ENCODE measurements at places on chromosomes 11 and 22. TPM values are rescaled to one million over a fixed set of nuclear protein-coding genes. Genes with fewer than 3 reads are reported as not detected.

GRCh38 chr11:120424970-120425332 is 86.6 kb upstream of the GRIK4 start:
- DNase-seq, result no peak

DNA sequence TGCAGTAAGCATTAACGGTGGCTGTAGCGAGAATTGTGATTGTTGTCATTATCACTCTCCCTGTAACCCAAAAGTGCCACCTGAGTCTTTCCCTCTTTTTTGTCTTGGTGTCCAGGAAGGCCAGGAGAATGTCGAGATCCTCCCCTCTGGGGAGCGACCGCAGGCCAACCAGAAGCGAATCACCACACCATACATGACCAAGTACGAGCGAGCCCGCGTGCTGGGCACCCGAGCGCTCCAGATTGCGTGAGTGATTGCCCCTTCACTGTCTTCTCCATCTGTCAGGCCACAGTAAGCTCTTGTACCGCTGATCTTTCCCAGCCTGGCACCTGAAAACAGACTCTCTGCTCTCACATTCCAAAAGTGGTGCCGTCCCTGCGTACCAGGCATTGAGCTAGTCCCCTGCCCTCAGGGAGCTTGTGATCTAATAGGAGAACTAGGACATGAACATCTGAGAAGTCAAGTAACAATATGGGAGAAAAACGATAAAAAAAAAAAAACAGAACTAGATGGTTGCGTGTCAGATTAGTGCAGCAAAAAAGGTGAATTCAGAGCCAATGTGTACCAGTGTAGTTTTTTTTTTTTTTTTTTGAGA is 5.8 kb downstream of the POLR2F start:
- DNase-seq, result no peak

Gene HIRA
- total RNA-seq, result 33.2 TPM

DNA sequence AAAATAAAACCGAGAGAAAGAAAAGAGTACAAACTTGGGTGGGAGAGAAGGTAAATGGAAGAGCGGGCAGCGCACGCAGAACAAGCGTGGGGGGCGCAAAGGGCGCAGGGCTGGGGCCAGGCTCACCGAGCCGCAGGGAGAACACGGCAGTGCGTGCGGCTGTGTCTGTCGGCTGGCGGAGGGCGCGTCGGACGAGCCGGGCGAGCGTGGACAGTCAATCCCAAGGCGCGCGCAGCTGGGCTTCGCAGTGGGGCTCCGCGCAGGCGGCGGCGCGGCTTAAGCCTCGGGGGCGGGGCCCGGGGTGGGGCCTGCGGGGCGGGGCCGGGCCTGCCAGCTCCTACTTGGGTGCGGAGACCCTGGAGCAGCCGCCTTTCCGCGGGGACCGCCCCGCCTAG is at the start of gene UCP2:
Gene UCP2, minus strand, starts transcription at position 249 of the 395 bp plus-strand sequence. CDS start 4,465 bp downstream, outside the sequence.
- no peak for DNase-seq

DNA sequence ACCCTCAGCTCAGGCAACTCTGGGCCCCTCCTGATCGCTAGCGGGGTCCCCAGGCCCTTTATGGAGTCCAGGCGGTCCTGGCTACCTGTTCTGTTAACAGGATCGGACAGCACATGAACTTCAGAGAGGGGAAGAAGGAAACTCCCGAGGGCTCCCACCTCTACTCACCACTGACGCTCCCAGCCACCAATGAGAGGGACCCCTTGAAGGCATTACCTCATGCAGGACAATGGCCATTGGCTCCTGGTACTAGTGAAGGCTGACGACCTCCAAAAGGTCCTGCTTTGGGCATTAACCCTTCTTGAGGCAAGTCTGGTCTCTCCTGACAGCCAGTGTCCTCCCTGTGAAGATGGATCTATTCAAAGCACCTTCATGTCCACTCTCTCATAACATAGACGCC is 71.5 kb upstream of the LMO1 start:
- no peak for DNase-seq

DNA sequence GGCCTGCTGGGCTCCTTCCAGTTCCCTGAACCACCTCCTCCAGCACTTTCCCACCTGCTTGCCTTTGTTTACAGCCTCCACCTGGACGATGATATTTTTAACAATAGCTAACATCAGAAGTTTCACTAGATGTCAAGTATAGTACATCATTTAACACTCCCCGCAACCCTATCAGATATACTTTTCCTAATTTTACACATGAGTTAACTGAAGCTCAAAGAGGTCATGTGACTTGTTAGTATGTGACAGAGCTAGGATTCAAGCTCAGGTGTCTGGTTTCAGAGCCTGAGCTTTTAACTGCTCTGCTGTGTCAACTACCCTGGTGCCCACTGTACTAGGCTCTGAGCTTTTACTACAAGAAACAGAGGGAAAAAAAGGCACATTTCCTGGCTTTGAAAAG is 14.3 kb upstream of the HPX start:
- DNase-seq, result no peak

DNA sequence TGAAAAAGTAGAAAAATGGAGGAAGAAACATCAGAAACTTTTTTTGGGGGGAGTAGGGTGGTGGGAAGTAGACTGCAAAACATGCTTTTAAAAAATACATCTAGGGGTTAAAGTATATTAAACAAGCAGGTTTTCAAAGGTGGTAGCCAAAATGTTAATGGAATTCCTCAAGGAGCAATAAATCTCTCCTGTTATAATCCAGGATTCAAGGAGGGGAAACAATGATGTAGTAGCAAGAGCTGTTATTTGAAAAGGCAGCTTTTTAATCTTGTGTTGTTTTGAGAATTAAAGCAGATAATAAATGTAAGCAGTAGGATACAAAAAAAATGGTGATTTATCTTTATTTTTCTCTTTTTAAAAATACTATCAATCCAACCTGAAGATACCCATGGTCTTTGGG is 736.5 kb upstream of the CCDC90B start:
- DNase-seq, result no peak

GRCh38 chr11:11780858-11781257 is 60.9 kb upstream of the USP47 start:
- no peak for DNase-seq

Gene SAA4
- not detected for total RNA-seq

GRCh38 chr11:100878474-100878873 is 191.4 kb downstream of the ARHGAP42 start:
- no peak for DNase-seq

Gene OVOL1
- 0.34 TPM for total RNA-seq

Gene OR52E8
- not detected for total RNA-seq

DNA sequence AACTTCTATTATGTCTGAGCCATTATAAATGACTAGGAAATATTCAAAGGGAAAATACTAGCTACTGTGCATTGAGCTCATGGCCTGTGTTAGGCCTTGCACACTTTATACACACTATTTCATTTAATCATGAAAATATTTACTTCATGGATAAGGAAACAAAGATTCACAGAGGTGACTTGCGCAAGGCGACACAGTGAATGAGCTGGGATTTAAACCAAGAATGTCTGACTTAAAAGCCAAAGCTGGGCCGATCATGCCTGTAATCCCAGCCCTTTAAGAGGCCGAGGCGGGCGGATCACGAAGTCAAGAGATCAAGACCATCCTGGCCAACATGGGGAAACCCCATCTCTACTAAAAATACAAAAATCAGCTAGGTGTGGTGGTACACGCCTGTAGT is 231.5 kb downstream of the MIAT start:
- no peak for DNase-seq

- no peak for DNase-seq
Observed at GRCh38 chr11:65897020-65897471, 3.1 kb downstream of the FOSL1 start.

DNA sequence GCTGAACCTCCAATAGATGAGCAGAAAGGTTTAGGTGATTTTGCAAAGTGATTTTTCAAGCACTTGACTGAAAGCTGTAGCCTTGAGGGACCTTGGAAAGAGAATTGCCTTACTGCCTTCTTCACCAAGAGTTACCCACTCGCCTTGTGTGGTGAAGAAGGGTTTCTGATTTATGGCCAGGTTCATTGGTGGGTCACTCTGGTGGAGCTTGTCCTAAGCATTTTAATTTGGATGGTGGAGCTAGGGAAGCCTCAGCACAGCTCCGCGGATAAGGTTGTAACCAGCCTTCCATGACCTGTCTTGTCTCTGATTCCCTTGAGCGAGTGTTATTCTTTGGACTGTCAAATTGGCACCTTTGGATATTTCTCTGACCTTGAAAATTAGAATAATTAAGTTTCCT is 226.4 kb downstream of the FAT3 start:
- DNase-seq, result no peak

- no peak for DNase-seq
Observed at GRCh38 chr11:92136797-92137196, 87.8 kb upstream of the FAT3 start.

GRCh38 chr11:62786318-62787004 is 741 bp upstream of the TMEM179B start:
- DNase-seq, result peak; percentile 85

- DNase-seq, result no peak
Observed at GRCh38 chr11:88036701-88037100, 138.5 kb downstream of the RAB38 start.

Gene OR51F2
- not detected for total RNA-seq

DNA sequence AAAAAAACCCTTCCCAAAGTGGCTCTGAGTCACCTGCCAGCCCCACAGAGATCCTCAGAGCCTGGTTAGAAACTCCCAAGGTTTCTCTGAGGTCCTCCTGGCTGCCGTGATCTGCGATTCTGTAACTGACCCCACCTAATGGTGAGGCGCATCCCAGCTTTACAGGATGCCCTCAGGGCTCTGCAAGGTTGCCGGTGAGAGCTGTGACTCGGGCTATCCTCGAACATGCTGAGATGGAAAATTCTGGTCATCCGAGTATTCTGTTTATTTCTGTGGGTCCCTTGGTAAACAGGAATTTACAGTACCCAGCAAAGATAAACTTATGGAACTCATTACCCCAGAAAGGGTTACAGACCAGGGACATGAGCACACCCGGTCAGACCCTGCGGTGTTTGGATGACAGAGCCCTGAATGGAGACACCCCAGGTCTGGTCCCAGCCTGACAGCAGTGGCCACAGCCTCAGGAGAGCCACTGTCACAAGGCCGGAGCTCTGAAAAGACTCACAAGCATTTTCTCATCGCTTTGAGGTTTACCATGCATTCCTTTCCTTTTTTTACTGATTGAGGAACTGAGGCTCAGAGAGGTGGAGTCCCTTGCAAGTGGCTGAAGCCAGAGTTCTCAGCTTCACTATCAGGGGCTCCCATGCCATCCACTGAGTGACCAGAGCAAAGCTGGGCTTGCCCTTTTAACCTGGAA is 22.2 kb downstream of the LIF start:
- DNase-seq, result no peak

- DNase-seq, result no peak
Observed at GRCh38 chr11:120057028-120057330, 80.9 kb downstream of the TRIM29 start.

GRCh38 chr11:62044639-62045121 is 77.2 kb upstream of the FTH1 start:
- no peak for DNase-seq

GRCh38 chr11:65278356-65278755 is 16.6 kb downstream of the POLA2 start:
- no peak for DNase-seq

DNA sequence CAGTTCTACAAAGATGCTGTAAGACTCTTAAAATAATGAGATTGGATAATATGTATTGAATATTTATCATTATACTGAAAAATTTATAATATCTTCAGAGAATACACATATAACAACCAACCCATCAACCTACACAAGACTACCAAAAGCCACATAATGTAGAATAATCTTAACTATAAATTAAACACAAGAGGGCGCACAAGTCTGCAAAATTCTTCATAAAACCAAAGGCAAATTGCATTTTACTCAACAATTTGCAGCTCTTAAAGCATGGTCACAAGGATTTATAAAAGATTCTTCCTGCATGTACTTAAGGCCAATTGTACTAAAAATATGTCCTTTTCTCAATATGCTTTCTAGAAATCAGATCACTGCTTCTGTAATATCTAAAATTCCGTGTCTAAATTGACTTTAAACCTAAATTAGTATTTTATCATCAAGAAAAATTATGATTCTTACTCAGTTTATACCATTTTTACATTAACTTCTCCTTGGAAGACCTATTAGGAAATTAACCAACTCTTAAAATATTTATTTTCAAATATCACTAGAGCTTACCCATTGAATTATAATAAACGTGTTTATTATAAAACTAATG is 79.0 kb downstream of the TTC28 start:
- DNase-seq, result no peak

Gene NXPE4
- total RNA-seq, result not detected

- DNase-seq, result peak; percentile 70
Observed at GRCh38 chr22:20857838-20858614, 585 bp downstream of the PI4KA start.

- no peak for DNase-seq
Observed at GRCh38 chr11:133816146-133816870, 29.0 kb downstream of the SPATA19 start.

DNA sequence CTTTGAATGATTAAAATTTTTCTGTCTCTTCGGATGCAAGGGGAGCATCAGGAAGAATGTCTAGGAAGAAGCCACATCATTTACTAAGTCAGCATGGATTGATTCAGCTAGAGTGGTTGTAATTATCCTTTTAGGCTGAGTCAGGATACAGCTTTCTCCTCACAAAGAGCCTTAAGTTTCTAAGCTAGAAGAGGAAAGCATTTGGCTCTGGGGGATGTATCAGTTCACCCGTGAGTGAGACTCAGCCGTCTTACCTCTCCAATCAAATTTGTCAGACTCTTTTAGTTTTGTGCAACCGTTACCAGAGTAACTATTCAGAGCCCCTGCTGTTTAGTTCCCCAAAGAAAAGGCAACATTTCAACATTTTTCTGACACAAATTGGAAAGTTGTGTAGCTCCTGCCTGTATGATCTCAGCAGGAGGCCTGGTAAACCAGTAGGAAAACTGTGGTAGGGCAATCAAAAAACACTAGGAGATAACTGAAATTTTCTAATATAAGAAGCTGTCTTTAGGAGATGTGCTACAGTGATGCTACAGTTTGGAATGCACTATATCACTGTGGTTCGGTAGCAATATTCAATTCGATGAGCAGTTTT is 432.4 kb upstream of the LUZP2 start:
- no peak for DNase-seq

DNA sequence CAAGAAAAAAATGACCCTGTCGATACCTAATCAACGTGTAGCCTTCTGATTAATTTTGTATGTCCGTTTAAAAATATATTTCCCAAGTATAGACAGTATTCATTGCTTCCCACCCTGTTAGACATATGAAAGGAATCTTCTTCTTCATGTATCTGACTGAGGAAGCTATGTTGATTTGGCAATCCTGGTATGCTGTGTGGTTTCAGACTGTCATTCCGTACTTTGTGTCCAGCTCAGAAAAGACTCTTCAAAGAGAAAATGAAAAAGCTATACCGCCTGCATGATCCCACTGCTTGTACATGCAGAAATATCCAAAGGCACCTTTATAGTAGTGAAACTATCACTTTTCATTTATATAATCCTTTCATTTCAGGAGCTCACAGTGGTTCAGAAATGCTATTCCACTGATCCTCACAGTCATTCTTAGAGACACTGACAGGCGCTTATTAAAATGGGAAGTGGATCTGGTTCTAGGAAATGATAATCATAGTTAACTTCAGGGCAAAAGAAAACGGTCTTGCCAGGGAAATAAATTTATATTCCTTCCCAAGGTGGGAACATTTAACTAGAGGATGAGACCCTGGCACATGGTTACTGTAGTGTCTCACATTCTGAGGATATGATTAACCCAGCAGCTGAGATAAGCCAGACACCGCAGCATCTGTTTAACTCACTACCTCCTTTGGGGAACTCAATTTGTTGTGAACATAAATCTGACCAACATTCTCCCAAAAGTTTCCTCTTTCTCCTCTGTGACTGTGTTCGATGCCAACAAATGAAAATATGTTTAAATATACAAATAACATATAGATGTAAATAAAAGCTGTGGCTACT is 599.2 kb upstream of the LUZP2 start:
- DNase-seq, result no peak

- DNase-seq, result no peak
Observed at GRCh38 chr11:34642873-34643272, 22.0 kb downstream of the EHF start.

Gene MRPL11
- total RNA-seq, result 18.0 TPM
